ENCODE measurements at places on chromosomes 7 and 10.

DNA sequence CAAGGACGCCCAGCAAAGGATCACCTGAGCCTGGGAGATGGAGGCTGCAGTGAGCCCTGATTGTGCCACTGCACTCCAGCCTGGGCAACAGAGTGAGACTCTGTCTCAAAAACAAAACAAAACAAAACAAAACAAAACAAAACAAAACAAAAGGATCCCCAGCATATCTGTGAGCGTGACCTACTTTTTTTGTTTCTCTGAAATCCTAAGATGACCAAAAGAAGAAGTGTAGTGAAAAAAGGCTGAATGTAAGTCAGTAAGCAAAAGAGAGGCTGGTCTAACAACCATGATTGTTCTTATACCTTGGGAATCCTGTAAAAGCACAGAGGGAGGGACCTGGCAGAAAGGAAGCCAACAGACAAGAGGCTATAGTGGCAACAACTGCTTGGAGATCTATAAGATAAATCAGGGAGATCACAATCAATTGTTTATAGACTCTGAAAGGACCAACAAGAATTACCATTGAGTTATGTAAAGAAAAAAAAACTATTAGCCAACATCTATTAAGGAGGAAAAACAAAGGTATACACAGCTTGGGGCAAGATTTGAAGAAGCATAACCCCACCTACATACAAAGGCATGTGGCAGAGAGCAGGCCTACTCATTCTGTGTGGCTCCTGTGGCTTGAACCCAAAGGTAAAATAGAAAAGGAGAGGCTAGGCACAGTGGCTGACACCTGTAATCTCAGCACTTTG, 255.2 kb upstream of the KLF14 start:
- no peak for DNase-seq

- DNase-seq = no peak
Observed at GRCh38 chr10:60952846-60953220, 8.8 kb upstream of the RHOBTB1 start.

DNA sequence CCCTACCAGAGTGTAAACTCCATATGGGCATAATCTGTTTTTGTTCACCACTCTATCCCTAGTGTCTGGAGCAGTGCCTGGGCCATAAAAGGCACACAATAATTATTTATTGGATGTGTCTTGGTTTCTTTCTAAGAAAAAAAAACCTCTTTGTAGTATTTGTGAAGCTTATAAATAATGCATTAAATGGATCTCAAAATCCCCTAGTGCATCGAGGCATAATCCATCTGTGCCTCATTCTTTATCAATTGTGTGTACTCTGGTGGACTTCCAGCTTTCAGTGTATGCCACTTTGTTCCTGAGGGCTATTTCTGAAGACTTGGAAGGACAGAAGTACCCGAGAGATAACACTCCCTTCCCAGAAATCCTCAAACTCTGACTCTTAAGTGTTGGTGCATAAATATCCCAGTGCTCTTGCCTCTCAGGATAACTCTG, 255.0 kb upstream of the PHYHIPL start:
- no peak for DNase-seq

- DNase-seq = peak; percentile 64
Observed at GRCh38 chr10:3785851-3786271, 852 bp upstream of the KLF6 start.

GRCh38 chr7:158567153-158567603, 20.4 kb downstream of the PTPRN2 start:
- no peak for DNase-seq

DNA sequence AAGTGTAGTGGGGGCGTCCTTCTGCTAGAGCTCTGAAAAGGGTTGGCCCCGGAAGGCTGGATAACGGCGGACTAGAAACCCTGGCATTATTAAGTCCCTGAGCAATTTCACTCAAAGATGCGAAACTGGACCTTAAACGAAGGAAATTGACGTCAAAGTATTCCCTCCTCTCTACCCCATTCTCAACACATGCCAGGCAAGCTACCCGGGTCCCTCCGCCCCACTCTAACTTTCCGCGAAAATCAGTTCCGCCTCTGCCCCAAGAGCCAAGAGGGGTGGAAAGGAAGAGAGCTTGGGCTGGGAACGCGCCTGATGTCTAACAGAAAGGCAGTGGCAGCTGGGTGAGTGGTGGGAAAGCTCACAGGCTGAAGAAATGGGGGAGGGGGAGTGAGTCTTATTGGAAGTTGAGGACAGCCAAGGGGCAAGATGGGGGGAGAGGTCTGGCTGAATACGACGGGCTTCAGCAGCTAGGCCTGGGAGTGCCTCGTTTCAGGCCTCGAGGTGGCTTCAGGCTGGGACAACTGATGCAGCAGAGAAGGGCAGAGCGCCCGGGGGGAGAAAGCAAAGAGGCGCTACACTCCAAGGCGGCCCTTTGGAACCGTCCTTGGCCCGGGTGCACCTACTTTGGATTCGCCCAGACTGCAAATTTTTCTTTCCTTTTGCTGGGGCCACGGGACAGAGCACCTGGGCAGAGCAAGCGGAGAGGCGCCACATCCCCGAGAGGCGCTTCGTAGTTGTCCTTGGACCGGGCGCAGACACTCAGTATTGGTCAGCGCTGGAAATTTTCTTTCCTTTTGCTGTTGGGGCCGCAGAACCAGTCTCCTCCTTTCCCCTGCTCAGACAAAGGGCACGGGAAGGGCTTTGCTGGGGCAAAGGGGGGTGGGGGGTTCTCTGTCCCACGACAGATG, 2.0 kb upstream of the FEZF1 start:
- DNase-seq = no peak

DNA sequence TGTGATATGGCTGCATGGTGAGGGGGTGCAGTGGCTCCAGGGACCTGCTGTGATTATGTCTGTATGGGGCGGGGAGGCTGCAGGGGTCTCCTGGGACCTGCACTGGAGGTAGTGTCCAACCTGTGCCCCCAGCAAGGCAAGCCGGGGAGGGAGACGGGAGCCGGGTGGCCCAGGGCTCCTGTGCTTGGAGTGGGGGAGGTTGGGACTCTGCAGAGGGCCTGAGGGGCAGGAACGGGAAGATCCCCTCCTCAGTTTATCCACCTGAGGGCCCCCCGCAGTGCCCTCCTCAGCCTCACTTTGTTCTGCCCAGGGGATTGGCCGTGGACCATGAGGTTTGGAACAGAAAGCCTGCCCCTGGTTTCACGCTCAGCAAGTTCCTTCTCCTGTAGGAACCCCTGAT, 22.8 kb upstream of the PWWP2B start:
- no peak for DNase-seq

DNA sequence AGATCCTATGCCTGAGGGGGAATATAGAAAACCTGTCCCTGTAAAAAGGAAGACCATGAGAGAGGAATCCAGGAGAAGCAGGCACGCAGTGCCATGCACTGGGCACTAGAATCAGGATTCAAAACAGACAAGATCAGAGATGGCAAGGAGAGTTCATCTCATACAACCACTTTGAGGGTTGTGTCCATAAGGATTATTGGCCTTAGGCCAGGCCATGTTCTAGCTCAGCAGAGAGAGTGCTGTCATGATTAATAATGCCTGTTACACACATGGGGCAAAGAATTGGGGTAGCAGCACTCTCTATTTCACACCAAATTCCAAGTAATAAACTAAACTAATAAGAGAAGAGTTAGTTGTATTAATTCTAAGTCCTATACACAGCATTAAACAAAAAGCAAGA, 29.1 kb downstream of the EZH2 start:
- DNase-seq = no peak

DNA sequence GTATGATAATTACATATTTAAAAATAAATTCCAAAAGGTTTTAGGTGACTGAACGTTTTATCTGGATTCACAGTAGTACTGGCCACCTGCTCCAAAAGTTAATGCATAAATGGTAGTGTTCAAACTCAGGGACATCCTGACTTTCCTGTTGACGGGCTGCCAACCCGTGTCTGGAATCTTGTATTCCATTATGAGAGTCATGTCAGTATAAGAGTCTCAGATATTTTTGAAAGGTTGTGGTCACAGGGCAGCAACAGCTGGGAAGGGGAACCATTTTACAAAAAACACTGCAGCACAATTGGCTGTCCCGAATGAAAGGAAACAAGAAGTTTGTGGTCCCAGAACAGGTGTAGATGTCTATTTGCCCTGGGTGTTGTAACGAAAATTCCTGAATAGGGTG, 2.8 kb downstream of the TDRD1 start:
- no peak for DNase-seq

DNA sequence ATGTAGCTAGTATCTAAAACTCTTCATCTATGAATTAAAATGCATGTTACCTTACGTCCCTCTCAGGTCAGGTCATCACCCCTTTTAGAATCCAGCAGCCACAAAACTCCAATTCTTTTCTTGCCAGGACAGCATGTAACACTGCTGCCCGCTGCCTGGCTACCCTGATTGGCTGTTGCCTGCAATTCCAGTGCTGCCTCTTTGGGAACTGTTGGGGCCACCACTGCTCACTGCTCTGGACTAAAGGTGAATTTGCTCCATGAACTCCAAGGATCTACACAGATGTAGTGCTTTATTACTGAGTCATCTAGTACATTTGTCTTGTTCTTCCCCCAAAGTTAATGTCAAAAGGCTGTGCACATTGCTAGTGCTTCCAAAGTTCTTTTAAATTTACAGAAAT, 40.4 kb downstream of the SCIN start:
- DNase-seq = no peak

DNA sequence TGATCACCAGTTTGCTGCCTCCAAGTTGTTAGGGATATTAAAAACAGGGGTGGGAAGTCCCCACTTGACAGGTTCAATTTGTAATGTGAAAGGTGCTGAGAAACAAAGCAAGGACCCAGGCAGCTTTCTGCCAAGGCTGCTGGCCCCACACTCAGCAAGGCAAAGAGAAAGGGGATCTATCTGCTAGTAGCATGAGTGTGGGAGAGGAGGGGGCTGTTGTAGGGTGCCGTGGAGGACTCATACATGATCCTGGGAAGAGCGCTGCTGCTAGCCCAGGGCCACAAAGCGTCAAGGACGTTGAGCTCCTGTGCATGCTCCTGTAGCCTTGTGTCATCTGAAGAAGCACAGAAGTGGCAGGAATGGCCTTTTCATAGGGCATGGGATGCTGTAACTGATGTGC, 96.5 kb upstream of the INSYN2A start:
- DNase-seq = no peak

DNA sequence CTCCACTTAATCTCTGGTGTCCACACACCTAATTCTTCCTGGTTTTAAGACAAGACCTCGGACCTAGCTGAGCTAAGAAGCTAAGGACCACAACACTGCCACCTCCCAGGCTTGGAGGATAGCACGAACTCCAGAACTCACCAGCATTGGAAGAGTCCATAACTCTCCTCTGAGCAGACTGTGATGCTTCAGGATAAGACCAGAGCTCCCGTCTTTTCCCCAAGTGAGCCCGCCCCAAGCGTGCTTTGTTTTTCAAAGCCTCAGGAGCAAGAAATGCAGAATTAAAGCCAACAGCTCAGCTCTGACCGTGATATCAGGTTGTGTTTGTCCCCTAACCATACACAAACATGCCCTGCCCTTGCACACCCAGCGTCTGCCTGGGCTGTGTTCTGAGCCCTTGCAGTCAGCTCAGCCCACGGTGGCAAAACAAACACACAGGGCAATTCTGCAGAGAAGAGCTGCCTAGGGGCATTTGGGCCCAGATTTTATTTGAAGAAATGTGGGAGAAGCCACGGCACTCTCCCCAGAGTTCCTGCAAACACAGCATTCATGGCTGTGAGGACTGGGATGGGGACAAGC, 145.4 kb downstream of the WDR11 start:
- no peak for DNase-seq

- no peak for DNase-seq
Observed at GRCh38 chr10:95440756-95441546, 120.2 kb downstream of the SORBS1 start.

DNA sequence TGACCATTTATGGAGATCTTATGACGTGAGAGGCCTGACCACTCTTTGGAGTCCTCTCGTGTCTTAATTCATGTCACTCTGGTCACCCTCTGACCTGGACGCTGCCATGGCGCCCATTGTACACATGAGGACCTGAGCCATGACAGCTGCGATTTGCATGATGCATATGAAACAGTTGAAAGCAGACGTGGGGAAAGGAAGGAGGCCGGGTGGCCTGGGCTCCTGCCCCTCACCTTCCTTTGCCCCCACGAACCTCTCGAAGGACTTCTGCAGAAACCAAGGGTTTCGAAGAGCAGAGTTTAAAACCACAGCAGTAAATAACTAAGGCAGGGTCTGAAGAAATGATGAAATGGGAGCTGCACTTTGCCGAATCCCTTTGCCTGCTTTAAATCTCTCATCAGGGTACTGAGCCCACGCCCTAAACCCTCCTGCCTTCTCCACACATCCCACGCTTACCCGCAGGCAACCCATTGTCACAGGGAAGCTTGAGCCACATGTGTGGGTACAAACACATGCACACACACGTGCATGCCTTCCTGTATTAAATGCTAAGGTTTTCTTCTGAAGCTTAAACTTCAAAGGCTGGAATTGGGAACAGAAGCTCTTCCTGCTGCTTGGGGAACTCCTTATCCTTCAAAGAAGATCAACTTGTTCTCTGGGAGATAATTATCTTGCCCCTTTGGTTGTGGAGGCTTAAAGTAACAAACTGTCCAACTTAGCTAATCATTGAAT, 11.7 kb upstream of the CALML3 start:
- DNase-seq = no peak

GRCh38 chr7:88314061-88314491, 7.4 kb upstream of the STEAP4 start:
- DNase-seq = no peak

DNA sequence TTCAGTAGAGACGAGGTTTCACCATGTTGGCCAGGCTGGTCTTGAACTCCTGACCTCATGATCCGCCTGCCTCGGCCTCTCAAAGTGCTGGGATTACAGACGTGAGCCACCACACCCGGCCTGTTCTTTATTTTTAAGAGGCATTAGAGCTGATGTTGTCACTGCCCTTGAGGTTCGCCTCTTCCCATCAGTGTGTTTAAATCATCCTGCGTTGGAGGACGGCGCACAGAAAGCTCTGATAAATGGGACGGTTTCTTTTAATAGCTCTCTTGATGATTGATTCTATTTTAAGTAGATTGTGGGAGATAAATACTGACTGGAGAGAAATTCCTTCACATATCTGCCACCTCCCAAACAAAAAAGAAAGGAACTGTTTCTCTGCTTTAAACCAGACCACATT, 29.0 kb downstream of the UPP1 start:
- no peak for DNase-seq

- DNase-seq = no peak
Observed at GRCh38 chr10:22343731-22344130, 1.6 kb upstream of the SPAG6 start.

GRCh38 chr7:102167254-102167653, 119.4 kb upstream of the SH2B2 start:
- no peak for DNase-seq

- peak; percentile 90 for DNase-seq
Observed at GRCh38 chr10:103273041-103273441, 3.9 kb upstream of the INA start.

- no peak for DNase-seq
Observed at GRCh38 chr7:83478616-83479015, 170.3 kb downstream of the SEMA3E start.

DNA sequence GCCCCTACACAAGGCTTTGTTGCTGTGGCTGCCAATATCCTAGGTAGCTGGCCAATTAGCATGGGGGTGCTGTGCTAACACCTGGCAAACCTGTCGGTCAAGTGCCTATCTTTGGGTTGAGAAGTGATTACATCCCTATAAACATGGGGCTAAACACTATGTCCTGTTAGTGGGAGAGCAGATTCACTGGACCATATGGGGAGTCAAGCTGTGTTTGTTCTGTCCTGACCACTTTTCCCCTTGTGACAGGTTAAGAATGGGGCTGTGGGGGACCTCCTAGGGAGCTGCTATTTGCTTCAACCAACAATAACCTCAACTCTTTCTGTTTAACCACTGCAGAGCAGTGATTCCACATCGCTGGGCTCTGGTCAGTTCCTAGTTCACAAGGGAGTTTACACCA, 151.5 kb upstream of the AOAH start:
- no peak for DNase-seq
